ENCODE measurements at places on chromosomes 5 and 9.
A peak's percentile ranks its signal among the peaks of the same experiment; 100 is the strongest.

GRCh38 chr5:54619731-54620130 lies 102.2 kb downstream of the SNX18 start:
- no peak for DNase-seq

DNA sequence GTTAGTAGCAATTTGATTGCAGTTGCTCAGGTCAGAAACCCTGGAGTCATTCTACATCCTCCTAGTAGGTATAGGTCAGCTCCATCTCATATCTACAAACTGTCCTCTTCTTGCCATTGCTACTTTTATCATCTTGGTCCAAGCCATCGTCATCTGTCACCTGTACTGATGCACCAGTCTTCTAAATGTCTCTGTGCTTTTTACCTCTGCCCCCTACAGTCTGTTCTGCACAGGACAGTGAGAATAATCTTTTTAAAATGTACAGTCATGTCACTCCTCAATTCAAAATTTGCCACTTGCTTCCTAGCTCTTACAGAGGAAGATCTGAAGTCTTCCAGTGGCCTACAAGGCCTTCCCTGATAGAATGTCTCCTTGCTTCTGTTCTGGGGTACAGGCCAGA lies 6.8 kb downstream of the NNT start:
- no peak for DNase-seq

- peak; percentile 74 for DNase-seq
These were observed 21.2 kb downstream of the GSN start for GRCh38 chr9:121289026-121289771.

- no peak for DNase-seq
These were observed 2.4 kb upstream of the IL7R start for GRCh38 chr5:35854248-35854647.

Data from renal cortex interstitium (tissue), 15 donors.